Stimulated activated CD4-positive, alpha-beta T cell treated with anti-CD3 and anti-CD28 coated beads, Interleukin-12 subunit alpha, Interleukin-12 subunit beta, amount 100 ng/mL, for 4 hours (primary cell): ENCODE measurements at places on chromosomes 12 and 14.

GRCh38 chr14:50040895-50041465 is 75.4 kb downstream of the VCPKMT start:
- DNase-seq, result no peak

- no peak for DNase-seq
These were observed 57.3 kb upstream of the TMEM132D start for GRCh38 chr12:129961091-129961490.

GRCh38 chr14:91264151-91265150 is 19.9 kb upstream of the GPR68 start:
- DNase-seq, result no peak

GRCh38 chr12:40632171-40632570 is 60.1 kb upstream of the CNTN1 start:
- no peak for DNase-seq

DNA sequence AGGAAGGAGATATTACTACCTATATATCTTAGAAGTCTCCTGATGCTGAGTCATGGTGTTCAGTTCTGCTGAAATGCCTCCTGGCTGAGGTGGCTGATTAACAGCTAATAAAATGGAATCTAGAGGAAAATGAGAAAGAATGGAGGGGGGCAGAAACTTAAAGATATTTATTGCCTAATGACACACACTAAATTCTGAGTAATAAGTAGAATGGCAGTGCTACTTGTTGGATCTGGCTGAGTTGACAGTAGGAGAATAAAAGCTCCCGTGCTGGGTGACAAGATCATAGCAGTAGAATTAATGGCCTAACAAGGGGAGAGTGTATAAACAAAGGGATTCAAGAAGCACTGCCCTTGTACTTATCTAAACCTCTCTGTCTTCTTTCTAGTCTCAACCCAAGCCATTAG is 137.5 kb downstream of the CNTN1 start:
- DNase-seq, result no peak

DNA sequence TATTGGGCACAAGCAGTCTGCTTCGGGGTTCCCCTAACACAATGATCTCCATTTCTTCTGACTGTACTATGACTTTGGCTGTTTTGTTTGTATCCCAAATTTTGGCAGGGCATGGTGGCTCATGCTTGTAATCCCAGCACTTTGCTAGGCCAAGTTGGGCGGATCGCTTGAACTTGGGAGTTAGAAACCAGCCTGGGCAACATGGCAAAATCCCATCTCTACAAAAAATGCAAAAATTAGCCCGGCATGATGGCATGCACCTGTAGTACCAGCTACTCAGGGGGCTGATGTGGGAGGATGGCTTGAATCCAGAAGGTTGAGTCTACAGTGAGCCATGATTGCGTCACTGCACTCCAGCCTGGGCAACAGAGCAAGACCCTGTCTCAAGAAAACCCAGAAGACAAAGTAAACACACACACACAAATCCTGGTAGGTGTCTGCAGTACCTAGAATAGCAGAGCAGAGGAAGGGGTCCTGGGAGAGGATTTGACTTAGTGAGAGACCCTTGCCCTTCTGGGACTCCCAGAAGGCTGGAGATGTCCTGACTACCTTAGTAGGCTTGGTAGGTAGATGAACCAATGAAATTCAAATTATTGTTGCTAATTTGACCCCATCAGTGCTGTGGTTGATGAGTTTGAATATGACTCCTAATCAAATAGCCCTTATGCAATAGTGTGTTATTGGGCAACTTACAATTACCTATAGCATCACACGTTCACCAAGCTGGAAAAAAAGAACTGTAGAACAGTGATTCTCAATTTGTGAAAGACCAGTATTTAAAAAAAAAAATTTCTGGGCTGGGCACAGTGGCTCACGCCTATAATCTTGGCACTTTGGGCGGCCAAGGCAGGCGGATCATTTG is 6.8 kb upstream of the AEBP2 start:
- no peak for DNase-seq

DNA sequence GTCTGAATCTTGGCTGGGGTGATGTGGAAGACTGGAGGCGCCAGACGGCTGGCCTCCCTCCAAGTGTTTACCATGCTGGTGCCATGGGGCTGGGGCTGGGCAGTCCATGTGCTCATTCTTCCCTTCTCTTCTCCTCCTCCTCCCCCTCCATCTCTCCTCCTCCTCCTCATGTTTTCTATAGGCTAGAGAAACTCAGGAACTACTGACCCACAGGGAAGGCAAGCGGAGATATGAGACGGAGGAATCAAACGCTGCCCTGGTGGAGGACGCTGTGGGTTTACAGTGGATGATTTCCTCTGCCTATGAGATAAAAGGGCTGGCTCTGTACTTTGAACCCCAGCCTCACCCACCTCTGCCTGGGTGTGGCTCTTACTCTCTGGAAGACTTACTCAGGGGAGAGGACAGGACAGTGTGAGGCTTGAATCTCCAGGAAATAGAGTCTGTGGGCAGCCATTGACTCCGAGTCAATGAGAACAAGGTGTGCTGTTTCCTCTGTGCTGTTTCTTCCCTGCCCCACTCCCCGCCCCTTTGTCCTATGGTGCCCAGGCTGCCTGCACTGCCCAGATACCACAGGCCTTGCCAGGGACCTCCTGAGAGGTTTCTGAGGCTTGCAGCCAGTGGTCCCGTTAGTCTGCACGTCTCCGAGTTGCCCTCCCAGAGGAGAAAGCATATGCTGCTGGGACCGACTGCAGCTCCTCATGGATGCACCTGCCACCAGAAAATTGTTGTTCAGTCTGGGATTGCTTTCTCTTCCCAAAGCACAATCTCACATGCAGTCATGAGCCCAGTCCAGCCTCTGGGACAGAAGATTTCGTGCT is 132.6 kb upstream of the ARHGAP5 start:
- DNase-seq, result no peak

DNA sequence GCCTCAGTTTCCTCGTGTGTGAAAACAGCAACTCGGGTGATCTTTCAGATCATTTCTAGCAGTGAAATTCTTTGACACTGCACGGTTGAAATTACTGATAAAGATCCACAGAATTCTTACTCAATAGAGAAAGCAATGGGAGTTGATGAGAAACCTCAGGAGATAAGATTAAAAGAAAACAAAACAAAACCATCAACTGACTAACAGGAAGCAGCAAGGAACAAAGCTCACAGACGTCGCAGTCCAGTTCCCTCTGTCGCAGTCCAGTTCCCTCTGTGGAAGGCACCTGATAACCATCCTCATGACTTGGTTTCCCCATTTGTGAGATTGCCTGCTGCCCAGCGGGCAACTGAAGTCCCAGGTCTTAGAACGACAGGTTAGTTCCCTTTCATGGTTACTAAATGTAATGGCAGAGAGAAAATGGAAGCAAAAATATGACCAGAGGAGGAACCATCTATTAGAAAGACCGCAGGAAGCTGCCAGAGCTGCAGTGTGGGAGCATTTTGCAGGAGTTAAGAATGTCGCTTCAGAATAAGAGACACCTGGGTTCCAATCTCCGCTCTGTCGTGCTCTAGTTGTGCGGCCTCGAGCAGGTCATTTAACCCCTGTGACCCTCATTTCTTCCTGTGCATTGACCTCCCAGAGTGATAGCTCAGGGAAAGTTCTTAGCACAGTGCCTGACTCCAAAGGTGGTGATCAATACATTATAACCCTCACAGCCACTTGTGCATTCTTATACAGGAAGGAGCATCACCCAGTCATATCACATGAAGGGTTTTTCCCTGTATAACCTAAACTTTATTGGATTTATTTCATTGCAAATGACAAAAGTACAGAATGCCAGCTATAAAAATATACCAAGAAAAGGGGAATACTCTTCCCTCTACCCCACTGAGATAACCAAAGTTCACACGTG is 5.1 kb upstream of the MED13L start:
- DNase-seq, result no peak

GRCh38 chr14:50770586-50770985 is 60.4 kb downstream of the NIN start:
- DNase-seq, result no peak

DNA sequence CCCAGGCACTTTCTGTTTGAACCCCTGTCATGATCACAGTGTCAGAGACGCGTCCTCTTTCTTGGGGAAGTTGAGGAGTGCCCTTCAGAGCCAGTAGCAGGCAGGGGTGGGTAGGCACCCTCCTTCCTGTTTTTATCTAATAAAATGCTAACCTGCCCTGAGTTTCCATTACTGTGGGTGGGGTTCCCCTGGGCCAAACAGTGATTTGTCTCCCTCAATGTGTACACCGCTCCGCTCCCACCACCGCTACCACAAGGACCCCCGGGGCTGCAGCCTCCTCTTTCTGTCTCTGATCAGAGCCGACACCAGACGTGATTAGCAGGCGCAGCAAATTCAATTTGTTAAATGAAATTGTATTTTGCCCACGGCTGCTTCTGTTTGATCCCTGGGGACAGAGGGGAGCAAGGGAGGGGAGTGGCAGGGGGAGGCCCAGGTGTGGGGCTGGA is 5.1 kb downstream of the SHMT2 start:
- no peak for DNase-seq

DNA sequence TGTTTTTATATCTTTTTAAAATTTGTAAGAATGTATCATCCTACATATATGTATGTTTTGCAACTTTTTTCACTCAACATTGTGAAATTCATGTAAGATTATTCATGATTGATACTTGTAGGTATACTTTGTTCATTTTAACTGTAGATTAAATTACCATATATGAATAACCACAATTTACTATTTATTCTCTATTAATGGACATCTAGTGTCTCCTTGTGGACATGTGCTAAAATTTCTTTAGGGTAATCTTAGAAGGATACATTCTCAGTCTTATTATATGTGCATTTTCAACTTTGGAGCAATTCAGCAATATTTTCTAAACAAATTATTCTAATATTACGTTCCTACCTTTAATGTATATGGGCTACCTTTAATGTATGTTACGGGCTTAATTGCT is 192.4 kb downstream of the FUT8 start:
- no peak for DNase-seq

DNA sequence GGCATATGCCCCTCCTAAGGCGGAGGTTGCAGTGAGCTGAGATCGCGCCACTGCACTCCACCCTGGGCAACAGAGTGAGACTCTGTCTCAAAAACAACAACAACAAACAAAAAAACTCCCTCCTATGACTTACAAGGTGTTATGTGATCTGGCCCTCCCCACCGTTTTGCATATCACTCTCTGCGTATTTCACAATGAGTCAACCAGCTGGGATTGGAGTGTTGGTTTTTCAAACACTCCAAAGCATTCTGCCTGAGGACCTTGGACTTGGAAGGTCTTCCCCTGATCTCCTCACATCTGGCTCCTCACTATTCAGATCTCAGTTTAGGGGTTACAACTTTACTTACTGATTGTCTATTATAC is 14.0 kb downstream of the MANSC1 start:
- DNase-seq, result no peak

- no peak for DNase-seq
These were observed 78.5 kb downstream of the TMEM132D start for GRCh38 chr12:129825316-129825715.

DNA sequence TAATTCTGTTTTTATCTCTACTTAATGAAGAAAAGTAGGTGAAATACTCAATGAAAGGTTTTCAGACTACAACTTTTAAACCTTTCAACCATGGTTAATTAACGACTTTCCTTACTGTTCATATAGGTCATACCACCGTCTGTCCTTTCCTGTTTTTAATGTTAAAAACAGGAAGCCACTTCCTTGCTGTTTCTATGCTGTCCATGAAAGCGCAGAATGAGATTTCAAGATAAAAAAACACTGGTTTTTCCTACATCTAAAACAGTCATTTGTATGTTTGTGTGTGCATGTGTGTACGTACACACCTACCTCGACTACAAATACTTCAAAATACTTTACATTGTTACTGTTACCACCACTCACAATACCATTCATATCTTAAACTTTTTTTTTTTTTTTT is 27.3 kb downstream of the SPTLC2 start:
- no peak for DNase-seq

GRCh38 chr14:50762001-50762930 is 68.7 kb downstream of the NIN start:
- peak; percentile 29 for DNase-seq

DNA sequence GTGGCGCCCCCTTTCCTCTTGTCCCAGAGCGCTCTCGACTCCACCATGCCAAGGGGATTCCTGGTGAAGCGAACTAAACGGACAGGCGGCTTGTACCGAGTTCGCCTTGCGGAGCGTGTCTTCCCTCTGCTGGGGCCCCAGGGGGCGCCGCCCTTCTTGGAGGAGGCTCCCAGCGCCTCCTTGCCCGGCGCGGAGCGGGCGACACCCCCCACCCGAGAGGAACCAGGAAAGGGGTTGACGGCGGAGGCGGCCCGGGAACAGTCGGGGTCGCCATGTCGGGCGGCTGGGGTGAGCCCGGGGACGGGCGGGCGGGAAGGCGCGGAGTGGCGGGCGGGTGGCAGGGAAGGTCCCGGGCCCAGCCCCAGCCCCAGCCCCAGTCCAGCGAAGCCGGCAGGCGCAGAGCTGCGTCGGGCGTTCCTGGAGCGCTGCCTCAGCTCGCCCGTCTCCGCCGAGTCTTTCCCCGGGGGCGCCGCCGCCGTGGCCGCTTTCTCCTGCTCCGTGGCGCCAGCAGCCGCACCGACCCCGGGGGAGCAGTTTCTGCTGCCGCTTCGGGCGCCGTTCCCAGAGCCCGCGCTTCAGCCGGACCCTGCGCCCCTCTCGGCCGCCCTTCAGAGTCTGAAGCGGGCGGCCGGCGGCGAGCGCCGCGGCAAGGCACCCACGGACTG is 376 bp downstream of the INSM2 start:
- DNase-seq, result peak; percentile 12

DNA sequence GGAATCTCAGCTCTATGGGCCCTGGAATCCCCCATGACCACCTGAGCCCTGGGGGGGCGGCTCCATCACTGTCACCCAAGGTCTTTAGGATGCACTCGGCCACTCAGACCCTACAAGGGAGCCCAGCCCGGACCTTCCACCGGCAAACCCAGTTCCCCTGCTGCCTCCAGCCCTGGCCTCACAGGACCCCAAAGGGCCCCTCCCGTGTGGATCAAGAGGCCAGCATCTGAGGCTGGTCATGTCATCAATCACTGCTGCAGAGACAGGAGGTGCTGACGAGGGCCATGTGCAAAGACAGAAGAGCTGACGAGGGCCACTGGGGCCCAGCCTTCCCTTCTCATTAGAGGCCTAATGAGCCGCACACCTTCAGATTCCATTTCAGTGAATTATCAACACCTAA is 39.0 kb upstream of the SFSWAP start:
- no peak for DNase-seq

- DNase-seq, result no peak
These were observed 312.4 kb upstream of the PRKD1 start for GRCh38 chr14:30240018-30240417.

GRCh38 chr12:29883525-29883924 is 99.8 kb upstream of the TMTC1 start:
- DNase-seq, result no peak

DNA sequence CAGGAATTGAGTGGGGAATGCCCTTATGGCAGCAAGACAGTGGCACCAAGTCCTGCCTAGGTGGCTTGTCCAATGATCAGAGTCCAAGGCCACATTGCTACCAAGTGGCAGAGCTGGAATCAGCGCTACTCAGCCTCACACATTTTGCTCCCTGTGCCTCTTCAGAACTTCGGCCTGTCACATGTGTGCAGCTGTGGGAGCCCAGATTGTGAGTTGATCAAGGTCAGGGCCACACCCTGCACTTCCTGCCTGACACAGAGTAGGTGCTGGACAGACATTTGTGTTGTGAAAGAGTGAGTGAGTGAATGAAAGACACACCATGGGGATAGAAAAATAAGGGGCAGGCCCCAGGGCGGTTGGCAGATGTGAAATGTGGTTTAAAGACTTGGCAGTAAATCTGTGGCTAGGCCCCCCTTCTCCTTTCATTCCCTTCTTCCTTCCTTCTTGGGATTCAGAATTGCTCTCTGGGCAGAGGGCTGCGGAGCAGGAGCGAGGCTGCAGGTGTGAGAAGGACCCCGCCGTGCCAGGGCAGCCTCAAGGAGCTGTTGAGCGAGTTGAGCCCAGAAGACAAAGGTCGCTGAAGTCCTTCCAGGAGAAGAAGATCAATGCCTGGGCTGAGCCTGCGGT is 83.5 kb downstream of the SLC25A47 start:
- no peak for DNase-seq
